ENCODE measurements at places on chromosomes 1 and 21.

- no peak for DNase-seq
Observed at GRCh38 chr1:3663999-3664699, 11.8 kb downstream of the TP73 start.

GRCh38 chr21:44780137-44780502, 21.5 kb downstream of the UBE2G2 start:
- no peak for DNase-seq

- DNase-seq, result no peak
Observed at GRCh38 chr21:38712071-38712470, 93.7 kb upstream of the ETS2 start.

DNA sequence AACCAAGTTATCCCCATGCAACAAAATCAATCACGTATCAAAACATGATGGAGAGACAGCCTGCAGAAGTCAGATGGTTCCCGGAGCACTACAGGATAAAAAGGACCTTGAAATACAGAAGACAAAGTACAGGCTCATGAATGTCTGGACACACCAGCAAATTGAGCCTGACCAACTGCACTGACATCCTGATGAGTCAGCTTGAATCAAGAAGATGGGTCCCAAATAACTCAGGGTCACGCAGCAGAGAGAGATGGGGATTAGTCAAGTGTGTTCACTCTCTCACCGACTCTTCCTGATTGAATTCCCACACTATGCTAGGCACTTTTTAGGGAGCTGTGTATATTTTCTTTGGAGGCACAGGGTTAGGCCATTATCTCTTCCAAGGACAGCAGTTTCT, 71.1 kb upstream of the DIRAS3 start:
- DNase-seq, result no peak

- DNase-seq, result no peak
Observed at GRCh38 chr1:171279678-171280077, 31.4 kb downstream of the FMO1 start.

GRCh38 chr1:70420320-70420719, 9.3 kb downstream of the CTH start:
- no peak for DNase-seq

- DNase-seq, result no peak
Observed at GRCh38 chr1:203187304-203187685, 791 bp upstream of the CHI3L1 start.

DNA sequence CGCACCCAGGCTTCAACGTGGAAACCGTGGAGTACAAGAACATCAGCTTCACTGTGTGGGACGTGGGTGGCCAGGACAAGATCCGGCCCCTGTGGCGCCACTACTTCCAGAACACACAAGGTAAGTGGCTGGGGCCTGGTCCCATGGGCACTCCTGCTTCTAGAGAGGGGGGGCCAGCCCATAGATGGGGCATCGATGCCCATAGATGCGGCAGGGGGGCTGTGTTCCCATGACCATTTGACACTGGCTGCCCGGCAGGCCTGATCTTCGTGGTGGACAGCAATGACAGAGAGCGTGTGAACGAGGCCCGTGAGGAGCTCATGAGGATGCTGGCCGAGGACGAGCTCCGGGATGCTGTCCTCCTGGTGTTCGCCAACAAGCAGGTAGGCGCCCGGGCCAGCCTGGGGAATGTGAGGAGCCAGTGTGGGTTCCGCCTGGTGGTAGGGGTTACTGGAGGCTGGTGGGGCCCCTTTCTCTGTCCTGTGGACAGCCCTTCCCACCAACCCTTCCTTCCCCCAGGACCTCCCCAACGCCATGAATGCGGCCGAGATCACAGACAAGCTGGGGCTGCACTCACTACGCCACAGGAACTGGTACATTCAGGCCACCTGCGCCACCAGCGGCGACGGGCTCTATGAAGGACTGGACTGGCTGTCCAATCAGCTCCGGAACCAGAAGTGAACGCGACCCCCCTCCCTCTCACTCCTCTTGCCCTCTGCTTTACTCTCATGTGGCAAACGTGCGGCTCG, 5.6 kb downstream of the C1orf35 start:
- DNase-seq, result no peak

GRCh38 chr1:215963040-215963439, 395.9 kb downstream of the KCTD3 start:
- no peak for DNase-seq

- no peak for DNase-seq
Observed at GRCh38 chr1:114116086-114116485, 37.6 kb downstream of the SYT6 start.

GRCh38 chr1:224623743-224624333, 7.7 kb downstream of the CNIH3 start:
- no peak for DNase-seq
